T-cell (primary cell): ENCODE measurements at places on chromosomes 4 and X.

- no peak overlapping the region for H3K4me3 ChIP-seq
- DNase-seq: no peak
- peaks cover 61% of the 10 kb centered on the region for H3K36me3 ChIP-seq
- H3K27me3 ChIP-seq: no peaks in the 10 kb centered on the region
- H3K27ac ChIP-seq: no peak overlapping the region
- no peaks in the 10 kb centered on the region for H3K4me1 ChIP-seq
Observed at GRCh38 chr4:182895791-182896292, 21.3 kb downstream of the DCTD start.

DNA sequence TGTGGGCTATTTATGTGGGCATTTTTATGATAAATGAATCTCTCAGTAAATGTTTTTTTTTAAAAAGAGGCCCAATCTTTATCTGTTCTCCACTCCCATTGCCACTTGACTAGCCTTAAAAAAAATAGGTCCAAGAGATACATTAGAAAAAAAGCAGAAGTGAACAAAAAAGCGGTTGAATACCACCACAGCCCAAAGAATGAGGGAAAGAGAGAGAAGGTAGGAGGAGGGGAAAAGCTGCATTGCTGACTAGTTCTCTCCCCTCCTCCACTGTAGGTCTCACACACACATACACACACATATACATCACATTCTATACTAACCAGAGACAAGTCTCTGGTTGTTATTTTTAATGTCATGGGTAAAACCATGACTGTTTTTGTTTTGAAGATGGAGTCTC, 95.8 kb upstream of the IL13RA1 start:
- H3K36me3 ChIP-seq: no peaks in the 10 kb centered on the region
- H3K4me3 ChIP-seq: no peak overlapping the region
- no peak overlapping the region for H3K27ac ChIP-seq
- no peak for DNase-seq
- no peaks in the 10 kb centered on the region for H3K4me1 ChIP-seq

DNA sequence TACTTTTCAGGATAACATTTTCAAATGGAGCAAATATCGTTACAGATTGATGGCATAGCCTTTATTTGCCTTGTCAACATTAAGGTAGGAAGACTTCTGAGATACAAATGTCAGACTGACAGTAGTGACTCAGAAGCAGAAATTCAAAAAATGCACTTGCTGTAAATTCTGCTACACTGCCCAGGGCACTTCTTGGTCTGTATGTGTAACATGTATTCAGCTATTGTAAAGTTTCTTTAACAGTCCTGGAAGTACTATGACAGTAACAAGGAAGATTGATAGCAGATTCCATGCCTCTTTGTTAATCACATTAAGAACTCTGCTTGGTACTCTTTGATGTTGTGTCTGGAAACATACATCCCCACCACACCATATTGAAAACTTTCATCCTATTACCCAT, 69.6 kb upstream of the PCDH18 start:
- H3K27ac ChIP-seq: no peak overlapping the region
- H3K4me1 ChIP-seq: no peaks in the 10 kb centered on the region
- DNase-seq: no peak
- H3K4me3 ChIP-seq: no peak overlapping the region

DNA sequence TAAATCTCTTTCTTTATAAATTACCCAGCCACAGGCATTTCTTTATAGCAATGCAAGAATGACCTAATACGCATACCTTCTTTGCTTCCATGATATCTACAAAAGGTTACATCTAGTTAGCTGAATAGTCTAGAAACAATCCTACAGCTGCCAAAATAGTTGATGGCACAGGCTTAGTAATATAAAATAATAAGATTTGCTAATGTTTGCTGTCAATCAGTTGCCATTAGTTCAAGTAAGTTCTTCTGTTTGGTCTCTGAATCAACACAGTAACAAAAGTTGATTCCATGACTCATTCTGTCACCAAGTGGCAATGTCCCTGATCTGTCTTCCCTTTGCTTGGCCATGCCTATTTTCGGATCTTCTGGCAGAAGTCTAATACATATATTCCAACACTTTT, 470.2 kb downstream of the SPRY1 start:
- no peaks in the 10 kb centered on the region for H3K27me3 ChIP-seq
- H3K27ac ChIP-seq: no peak overlapping the region
- H3K4me1 ChIP-seq: no peaks in the 10 kb centered on the region
- no peak overlapping the region for H3K4me3 ChIP-seq
- no peaks in the 10 kb centered on the region for H3K36me3 ChIP-seq
- DNase-seq: no peak

- no peak overlapping the region for H3K4me3 ChIP-seq
- no peaks in the 10 kb centered on the region for H3K36me3 ChIP-seq
- H3K4me1 ChIP-seq: no peaks in the 10 kb centered on the region
- H3K27ac ChIP-seq: no peak overlapping the region
- H3K27me3 ChIP-seq: no peaks in the 10 kb centered on the region
Observed at GRCh38 chrX:3263681-3264126, 82.7 kb downstream of the MXRA5 start.

DNA sequence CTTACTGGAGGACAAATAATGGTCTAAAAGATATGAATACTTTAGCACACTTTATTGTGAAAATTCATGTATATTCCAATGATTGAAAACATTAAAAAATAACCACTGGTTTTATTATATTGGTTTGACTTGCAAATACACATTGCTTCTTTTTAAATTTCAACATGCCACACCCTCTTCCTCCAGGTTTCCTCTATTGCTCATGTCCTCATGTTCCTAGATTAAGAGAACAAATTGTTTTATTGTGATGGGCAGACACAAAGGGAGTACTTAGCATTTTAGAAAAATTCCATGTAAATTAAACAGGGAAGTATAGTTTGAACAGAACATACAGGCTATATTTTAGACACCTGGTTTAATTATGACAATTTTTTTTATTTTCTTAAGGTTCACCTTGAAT, 230.6 kb upstream of the GPRIN3 start:
- H3K27ac ChIP-seq: no peak overlapping the region
- H3K36me3 ChIP-seq: no peaks in the 10 kb centered on the region
- no peak for DNase-seq
- no peak overlapping the region for H3K4me3 ChIP-seq
- no peaks in the 10 kb centered on the region for H3K4me1 ChIP-seq

GRCh38 chrX:150844016-150844415, 54.5 kb downstream of the CD99L2 start:
- no peaks in the 10 kb centered on the region for H3K4me1 ChIP-seq
- H3K27ac ChIP-seq: no peak overlapping the region
- DNase-seq: no peak
- no peaks in the 10 kb centered on the region for H3K36me3 ChIP-seq

DNA sequence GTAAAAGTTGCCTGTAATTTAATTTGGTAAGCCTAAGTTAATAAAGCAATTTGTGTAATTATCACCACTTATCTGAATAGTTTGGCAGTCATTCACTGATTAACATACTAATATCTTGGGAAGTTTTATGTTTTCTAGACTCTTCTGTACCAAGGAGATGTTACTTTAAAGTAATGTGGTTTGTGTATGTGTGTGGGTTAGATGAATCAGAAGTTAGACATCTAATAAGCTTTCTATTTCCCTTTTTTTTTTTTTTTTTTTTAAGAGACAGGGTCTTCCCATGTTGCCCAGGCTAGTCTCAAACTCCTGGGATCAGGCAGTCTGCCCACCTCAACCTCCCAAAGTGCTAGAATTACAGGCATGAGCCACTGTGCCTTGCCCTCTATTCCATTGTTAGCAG, 5.3 kb downstream of the SLAIN2 start:
- H3K4me3 ChIP-seq: no peak overlapping the region
- H3K4me1 ChIP-seq: peaks cover 41% of the 10 kb centered on the region
- H3K27ac ChIP-seq: no peak overlapping the region
- no peaks in the 10 kb centered on the region for H3K27me3 ChIP-seq

DNA sequence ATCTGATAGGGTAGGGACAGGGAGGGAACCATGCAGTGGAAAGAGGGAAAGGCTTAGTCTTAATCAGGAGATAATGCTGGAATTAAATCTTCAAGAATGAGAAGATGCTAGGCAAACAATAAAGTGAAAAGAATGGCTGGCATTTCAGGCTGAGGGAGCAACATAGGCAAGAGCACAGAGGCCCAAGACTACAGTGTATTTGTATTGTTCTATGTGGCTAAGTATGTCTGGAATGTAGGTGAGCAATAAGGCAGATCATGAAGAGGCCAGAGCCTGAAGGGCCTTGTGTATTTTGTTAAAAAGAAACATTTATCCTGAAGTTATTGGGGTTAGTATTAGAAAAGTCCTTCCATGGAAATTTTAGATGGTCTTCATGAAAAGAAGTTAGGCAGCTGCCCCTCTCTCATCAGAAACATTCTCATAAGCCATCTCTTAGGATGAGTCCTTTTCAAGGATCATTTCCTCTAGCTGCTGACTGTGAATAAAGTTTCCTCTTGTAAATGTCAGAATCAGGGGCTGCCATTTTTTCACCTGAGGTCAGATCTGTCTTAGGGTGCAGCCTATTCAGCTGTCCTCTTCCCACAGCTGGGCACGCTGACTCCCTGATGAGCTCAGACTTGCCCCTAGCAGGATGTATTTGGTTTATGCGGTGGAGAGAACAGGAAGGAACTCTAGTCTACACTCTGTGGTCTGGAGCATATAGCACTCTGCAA, 46.3 kb downstream of the ATP10D start:
- H3K4me1 ChIP-seq: peaks cover 23% of the 10 kb centered on the region
- H3K27ac ChIP-seq: peak overlapping the region; percentile 1
- no peaks in the 10 kb centered on the region for H3K36me3 ChIP-seq
- H3K27me3 ChIP-seq: no peaks in the 10 kb centered on the region
- DNase-seq: peak; percentile 28

DNA sequence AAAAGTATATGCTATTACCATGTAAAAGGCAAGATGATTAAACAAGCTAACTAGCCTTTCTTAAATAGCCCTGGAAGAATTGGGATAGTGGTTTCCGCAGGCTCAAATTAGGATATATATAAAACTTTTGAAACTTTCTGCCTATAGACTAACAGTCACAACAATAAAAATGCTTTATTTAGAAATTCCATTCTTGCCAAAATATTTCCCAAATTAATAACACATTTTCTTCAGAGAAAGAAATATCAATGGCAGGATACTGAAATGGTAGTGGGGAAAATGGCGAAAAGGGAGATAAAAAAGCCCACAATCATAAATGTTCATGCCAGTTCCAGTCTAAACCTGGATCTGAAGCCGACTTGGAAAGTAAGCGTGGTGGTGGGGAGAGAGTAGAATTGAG, 56.0 kb downstream of the MAD2L1 start:
- H3K27me3 ChIP-seq: no peaks in the 10 kb centered on the region

DNA sequence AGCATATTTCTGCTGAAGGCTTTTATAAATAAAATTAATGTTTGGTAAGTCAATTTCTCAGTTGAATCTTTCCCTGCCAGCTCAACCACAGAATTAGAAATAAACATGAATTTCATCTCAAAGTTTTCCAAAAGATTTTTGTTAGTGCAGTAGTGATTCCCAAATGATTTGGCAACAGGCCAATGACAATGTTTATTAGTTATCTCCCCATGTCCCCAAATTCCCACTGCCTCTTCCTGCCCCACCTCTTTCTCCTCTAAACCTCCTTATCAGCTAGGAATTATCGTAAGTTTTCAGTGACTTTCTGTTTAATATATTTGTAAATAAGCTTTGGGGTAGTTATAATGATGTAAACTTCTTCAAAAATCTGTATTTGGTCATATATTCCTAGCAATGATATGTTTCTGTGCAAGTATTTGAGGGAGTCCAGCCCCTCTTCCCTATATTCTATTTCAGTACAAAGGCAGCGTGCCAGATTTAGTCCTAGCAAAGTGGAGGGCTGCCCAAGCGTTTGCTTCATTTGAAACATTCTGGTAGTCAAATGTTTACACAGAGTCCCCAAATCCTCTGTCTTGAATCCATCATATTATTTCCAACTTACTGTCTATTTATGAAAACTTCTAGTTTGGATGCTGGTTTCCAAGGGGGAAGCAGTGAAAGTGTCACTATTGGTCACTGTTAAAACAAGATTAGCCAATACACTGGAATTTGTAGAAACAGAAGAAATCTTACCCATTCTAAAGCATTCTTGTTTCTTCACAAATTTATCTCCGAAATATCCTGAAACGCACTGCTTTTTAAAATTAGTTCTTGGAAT, 33.7 kb upstream of the ANKRD50 start:
- no peaks in the 10 kb centered on the region for H3K4me1 ChIP-seq
- no peak for DNase-seq
- no peaks in the 10 kb centered on the region for H3K27me3 ChIP-seq
- no peaks in the 10 kb centered on the region for H3K36me3 ChIP-seq

DNA sequence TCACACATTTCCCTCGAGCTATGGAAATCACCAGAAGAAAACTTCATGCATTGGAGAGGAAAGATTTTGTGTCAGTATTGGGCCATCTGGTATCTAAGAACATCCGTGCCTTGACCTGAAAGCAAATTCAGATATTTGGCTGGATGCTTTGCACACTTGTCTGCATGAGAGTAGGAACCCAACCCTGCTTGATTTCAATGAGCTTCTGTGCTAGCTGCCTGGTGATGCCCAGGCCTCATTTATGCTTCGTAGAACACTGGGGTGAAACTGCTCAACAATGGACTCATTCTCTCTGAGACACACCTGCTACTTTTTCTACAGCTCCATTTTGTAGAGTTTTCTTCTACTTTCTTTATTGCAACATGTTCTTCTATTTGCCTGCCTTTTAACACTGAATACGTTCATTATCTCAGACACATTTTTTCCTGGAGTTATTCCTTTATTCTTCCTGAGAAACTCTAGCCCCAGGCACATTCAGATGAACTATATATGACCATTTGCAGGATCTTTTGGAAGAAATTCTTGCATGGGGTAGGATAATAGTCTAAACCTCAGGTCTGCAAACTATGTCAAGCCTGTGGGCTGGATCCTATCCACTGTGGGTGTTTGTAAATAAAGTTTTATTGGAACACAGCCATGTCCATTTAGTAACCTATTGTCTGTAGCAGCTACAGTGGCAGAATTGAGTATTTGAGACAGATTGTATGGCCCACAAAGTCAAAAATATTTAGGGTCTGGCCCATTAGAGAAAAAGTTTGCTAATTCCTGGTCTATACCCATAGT, 83.8 kb upstream of the CLCN4 start:
- no peaks in the 10 kb centered on the region for H3K36me3 ChIP-seq
- H3K27me3 ChIP-seq: no peaks in the 10 kb centered on the region
- H3K27ac ChIP-seq: no peak overlapping the region
- DNase-seq: no peak
- H3K4me1 ChIP-seq: peaks cover 14% of the 10 kb centered on the region
